ENCODE measurements at places on chromosomes 11 and 22. TPM values are rescaled to one million over a fixed set of nuclear protein-coding genes. Genes with fewer than 3 reads are reported as not detected.

PRG3 gene
- total RNA-seq = not detected

FGF4 gene
- total RNA-seq = not detected

DNA sequence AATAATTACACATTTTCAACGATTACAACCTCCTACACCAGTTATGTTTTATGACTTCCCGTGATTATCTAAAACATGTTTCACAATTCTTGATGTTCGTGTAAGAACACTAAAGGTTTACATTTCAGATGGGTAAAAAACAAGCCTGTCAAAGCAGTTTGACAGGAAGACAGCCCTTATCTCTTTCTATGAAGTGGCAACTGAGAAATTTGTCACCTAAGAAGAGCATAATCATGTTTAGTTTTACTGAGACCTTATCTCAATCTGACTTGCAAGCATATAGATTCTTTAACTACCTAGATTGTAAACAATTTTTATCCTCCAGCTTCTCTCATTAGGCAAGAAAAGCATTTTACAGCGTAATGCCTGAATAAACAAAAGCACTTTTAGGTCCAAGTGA is 218.4 kb upstream of the ZBED5 start:
- DNase-seq = no peak

DNA sequence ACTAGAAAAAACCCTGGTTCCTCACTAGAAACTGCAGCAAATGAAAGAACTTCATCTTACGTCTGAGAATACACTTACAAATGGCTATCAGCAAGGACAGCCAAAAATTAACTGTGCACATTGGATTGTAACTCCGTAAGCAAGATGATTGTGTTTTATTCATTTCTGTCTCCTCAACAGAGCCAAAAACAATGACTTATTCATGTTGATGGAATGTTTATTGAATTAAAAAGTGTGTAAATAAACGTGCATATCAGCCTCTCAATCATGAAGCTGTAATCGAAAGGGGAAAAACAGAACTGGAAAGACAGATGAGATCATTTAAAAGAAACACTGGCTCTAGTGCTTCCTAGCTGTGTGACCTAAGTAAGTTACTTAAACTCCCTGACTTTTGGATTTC is 307.5 kb upstream of the ZC3H12C start:
- DNase-seq = no peak

OR5P2 gene
- not detected for total RNA-seq
